Activated CD4-positive, CD25-positive, alpha-beta regulatory T cell treated with anti-CD3 and anti-CD28 coated beads, Interleukin-2, amount 50 U/mL, for 16 hours (primary cell): ENCODE measurements at places on chromosomes 3 and 15.

- no peak for DNase-seq
Observed at GRCh38 chr3:138451595-138452162, 17.3 kb downstream of the ESYT3 start.

DNA sequence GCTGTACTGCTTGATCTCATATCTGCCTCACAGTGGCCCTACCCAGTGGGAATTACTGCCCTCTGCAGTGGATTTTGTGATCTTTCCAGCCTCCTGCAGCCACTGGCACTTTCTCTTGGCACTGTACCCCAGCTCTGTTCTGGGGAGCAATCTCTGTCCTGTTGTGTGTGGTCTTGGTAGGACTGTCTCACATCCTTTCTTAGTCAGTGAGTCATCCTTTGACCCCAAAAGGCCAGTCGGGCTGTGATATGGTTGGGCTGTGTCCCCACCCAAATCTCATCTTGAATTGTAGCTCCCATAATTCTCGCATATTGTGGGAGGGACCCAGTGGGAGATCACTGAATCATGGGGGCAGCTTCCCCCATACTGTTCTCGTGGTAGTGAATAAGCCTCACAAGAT, 133.3 kb upstream of the TPM1 start:
- no peak for DNase-seq

GRCh38 chr3:55858727-55859126, 371.6 kb upstream of the WNT5A start:
- DNase-seq, result no peak

- DNase-seq, result no peak
Observed at GRCh38 chr3:170277833-170278580, 55.8 kb downstream of the PRKCI start.

GRCh38 chr3:7447197-7447769, 586.4 kb downstream of the GRM7 start:
- DNase-seq, result no peak

- peak; percentile 80 for DNase-seq
Observed at GRCh38 chr3:39180546-39181346, 11.6 kb downstream of the XIRP1 start.

- DNase-seq, result no peak
Observed at GRCh38 chr3:152760024-152760563, 74.8 kb upstream of the P2RY1 start.

GRCh38 chr3:8529181-8529637, 27.6 kb downstream of the LMCD1 start:
- DNase-seq, result no peak

DNA sequence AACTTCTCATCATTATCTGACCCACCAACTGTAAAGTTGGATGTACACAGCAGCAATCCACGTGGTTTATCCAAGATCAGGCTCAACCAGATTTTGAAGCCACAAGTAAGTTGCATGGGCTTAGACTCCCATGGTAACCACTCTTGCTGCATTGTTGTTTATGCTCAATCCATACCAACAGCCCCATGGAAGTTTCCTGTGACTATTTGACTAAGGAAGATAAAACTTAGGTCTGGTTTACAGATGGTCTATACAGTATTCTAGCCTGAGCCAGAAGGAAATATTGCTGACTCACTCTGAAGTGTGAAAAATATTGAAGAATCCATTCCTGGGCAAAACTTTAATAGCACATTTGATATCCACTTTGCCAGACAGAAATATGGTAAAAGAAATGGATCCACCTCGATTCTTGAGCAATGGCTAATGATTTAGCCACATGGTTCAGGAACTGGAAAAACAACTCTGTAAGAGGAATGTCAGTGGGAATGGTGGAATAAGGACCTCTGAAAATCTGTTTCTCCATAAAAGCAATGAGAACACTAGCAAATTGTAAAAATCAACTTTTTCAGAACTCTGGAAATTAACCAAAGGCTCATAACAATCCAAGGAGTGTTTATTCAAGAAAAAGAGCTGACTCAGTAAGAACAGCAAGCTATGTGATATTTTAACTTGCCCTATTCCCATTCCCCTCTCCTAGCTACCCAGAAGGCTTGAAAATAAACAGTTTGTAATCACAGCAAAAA, 162.9 kb upstream of the STT3B start:
- DNase-seq, result no peak

DNA sequence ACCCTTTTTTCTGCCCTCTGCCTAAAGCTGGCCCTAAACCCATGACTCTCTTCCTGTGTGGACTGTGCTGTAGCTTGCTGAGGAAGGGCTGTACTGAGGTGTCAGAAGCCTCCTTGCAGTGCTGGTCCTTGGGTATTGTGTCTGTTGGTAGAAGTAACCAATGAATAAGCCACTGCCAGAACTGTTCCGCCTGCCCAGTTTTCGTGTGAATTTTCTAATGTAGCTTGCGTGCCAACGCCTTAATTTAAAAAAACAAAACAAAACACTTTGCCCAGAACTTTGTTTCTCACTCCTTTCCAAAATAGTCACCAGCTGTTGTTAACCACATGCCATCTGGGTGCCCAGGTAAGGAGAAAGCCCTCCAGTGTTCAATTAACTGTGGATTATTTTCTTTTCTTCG, 101.9 kb downstream of the KLHL25 start:
- no peak for DNase-seq

DNA sequence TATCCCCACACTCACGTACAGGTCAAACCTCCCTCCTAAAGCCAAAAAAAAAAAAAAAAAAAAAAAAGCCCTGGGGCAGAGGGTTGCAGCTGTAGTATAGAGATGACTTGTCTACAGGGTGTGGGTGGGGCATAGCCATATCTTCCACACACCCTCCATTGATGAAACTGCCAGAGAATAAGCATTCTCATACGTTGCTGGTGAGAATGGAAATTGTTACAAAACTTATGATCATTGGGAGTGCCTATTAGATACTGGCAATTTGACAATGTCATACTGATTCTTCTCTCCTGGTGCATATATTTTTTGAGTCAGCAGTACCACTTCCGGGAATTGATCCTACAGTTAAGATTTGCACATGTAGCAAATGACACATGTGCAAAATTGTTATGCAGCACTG, 11.0 kb upstream of the CTNNB1 start:
- DNase-seq, result no peak

GRCh38 chr3:138429665-138430064, 4.8 kb upstream of the ESYT3 start:
- DNase-seq, result no peak

DNA sequence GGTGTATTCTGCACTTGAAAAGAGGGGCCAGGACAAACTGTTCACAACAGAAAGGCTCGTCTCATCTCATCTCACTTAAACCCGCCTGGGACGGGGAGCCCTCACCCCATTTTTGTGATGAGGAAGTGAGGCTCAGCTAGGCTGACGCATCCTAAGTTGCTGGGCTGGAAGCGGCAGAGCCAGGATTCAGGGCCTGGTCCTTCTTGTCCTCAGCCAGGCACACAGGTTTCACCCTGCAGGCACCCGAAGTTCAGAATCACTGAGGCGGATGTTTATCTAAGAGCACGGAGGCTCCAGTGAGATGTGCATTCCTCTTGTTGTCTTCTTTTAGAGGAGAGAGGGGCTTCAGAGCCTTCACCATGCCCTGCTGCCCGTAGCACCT, 51.1 kb upstream of the PLXNA1 start:
- DNase-seq, result no peak

GRCh38 chr15:56053046-56053400, 59.6 kb upstream of the NEDD4 start:
- DNase-seq, result no peak
